ENCODE measurements at places on chromosomes 1 and 21.

- no peak for DNase-seq
Observed at GRCh38 chr1:245520611-245521010, 365.8 kb downstream of the KIF26B start.

DNA sequence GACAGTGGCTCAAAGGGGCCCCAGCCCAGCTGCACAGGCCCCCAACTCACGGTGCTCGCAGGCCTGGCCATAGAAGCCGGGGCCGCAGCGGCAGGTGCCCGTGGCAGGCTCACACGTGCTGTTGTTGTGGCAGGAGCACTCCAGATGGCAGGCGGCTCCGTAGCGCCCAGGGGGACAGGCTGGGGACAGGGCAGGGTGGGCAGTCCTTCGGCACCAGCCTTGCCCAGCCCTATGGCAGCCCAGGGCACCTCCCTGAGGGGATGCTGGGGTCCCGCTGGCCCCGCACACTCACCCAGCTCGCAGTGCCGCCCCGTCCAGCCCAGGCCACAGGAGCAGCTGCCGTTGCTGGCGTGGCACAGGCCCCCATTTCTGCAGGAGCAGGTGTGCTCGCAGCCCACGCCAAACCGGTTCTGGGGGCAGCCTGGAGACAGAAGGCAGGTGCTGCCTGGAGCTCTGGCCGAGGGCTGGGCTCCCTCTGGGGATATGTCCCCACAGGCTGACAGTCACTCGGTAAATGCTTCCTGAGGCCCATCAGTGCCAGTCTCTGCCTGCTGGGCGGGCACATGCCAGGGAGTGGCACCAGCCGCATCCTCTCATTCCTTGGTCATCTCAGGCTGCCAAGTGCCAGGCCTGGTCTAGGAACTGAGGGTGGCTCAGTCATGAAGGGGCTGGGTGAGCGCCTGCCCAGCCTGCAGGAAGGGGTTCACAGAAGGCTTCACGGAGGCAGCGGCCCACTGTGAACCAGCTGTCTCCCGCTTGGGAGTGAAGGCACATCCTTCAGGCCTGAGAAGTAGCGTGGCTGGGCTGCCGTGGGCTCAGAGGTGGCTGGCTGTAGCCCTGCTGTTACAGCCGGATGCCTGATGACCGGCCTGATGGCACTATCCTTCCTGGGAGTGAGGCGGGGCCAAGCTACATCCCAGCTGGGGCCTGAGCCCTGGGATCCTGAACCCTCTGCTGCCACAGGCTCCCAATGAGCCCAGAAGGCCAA, 40.1 kb downstream of the ARHGEF16 start:
- no peak for DNase-seq

- no peak for DNase-seq
Observed at GRCh38 chr1:110918016-110918415, 45.1 kb downstream of the CD53 start.

DNA sequence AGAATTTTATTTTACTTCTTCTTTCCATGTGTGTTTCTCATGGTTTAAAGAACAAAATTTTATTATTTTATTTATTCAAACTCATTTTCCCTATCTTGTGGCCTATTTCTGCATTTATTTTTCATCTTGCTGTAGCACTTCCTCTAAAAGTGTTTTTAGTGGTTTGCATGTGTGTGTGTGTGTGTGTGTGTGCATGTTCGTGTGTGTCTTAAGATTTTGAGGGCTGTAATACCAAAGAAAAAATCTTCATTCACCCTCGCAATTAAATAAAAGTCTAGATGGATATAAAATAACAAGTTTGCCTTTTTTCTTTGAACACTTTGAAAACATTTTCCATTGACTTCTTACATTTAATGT, 24.6 kb upstream of the FCRL3 start:
- peak; percentile 68 for DNase-seq

GRCh38 chr1:208201229-208201628, 43.0 kb downstream of the PLXNA2 start:
- DNase-seq, result no peak

- no peak for DNase-seq
Observed at GRCh38 chr1:99643021-99643779, 2.7 kb upstream of the PALMD start.

- peak; percentile 49 for DNase-seq
Observed at GRCh38 chr1:224169718-224170270, 13.2 kb upstream of the DEGS1 start.

DNA sequence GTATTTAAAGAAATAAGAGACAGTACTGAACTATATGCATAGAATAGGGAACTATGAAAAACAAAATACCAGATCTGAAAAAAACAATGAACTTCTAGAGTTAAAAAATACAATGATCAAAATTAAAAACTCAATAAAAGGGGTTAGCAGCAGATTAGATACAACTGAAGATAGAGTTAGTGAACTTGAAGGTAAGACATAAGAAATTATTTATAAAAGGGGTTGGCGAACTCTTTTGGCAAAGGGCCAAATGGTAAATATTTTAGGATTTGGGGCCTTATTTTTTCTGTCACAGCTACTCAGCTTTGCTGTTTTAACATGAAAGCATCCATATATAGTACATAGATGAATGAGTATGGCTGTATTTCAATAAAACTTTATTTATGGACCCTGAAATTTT, 111.4 kb downstream of the ST3GAL3 start:
- DNase-seq, result no peak

DNA sequence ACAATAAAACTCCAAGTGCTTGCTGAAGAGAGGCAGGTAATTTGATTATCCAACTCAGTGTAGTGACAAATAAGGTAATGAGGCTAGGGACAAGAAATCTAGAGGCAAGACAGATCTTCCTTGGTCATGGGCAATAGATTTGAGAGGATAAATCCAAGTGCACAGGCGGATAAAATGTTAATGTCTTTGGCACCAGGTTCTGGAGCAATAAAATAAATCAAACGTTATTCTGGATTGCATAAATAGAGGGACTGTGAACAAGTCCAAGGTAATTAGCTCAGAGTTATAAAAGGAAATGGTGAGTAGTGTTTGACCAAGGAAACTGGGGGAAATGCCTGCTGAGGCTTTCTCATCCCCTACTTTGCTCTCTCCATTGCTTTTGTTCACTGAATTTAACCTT, 329.3 kb upstream of the PROX1 start:
- DNase-seq, result no peak

- peak; percentile 14 for DNase-seq
Observed at GRCh38 chr1:8947127-8947691, 1.5 kb downstream of the CA6 start.

GRCh38 chr21:27953340-27954045, 986.6 kb upstream of the ADAMTS5 start:
- peak; percentile 14 for DNase-seq
